ENCODE measurements at places on chromosomes 1 and 21. TPM values are rescaled to one million over a fixed set of nuclear protein-coding genes. Genes with fewer than 3 reads are reported as not detected.

Gene ST6GALNAC5
- 5.6 TPM for total RNA-seq

Gene CD244
- total RNA-seq: not detected

Gene APH1A
- 109 TPM for total RNA-seq

Gene BARHL2
- not detected for total RNA-seq

Gene ACTL8
- not detected for total RNA-seq

Gene OR2L2
- not detected for total RNA-seq

Gene OR6P1
- total RNA-seq: not detected

Gene CFAP107
- total RNA-seq: not detected

Gene CFAP57
- total RNA-seq: not detected

Gene TSSK3
- 1.3 TPM for total RNA-seq

Gene CNN3
- 210 TPM for total RNA-seq

Gene TRNP1
- 56.5 TPM for total RNA-seq

Gene RGS7
- not detected for total RNA-seq

Gene RAB25
- total RNA-seq: 0.89 TPM

Gene MROH9
- total RNA-seq: not detected

Gene NEXN
- total RNA-seq: 3.1 TPM

Gene ADGRB2
- 11.7 TPM for total RNA-seq

Gene OR10Z1
- total RNA-seq: not detected

Gene REN
- total RNA-seq: 0.13 TPM

Gene FCER1A
- not detected for total RNA-seq

Gene ATAD3C
- total RNA-seq: 1.6 TPM

Gene BLZF1
- 12.0 TPM for total RNA-seq

Gene TRABD2B
- 0.33 TPM for total RNA-seq

Gene BGLAP
- total RNA-seq: not detected

Gene OLIG1
- not detected for total RNA-seq

Gene LPAR3
- total RNA-seq: 0.16 TPM

Gene LRRC71
- total RNA-seq: not detected

Gene TMEM81
- 1.5 TPM for total RNA-seq

Gene IGSF21
- not detected for total RNA-seq

Gene CACNA1S
- not detected for total RNA-seq

Gene TCHHL1
- not detected for total RNA-seq

Gene ADAMTS1
- total RNA-seq: 28.4 TPM

Gene ENO1
- total RNA-seq: 2,369 TPM

Gene LCE2A
- total RNA-seq: not detected

Gene S100A7
- total RNA-seq: not detected

Gene TMEM9
- 110 TPM for total RNA-seq

Gene CA6
- total RNA-seq: not detected

Gene S100A9
- total RNA-seq: not detected

Gene CD58
- total RNA-seq: 13.9 TPM

Gene SLC5A3
- total RNA-seq: 8.8 TPM

Measured in mesangial cell (primary cell).